ENCODE measurements at places on chromosomes 4 and X. TPM values are rescaled to one million over a fixed set of nuclear protein-coding genes. Genes with fewer than 3 reads are reported as not detected.
A peak's percentile ranks its signal among the peaks of the same experiment; 100 is the strongest.

EXOC1L gene
- total RNA-seq = not detected

PCDH10 gene
- 111 TPM for total RNA-seq

XG gene
- total RNA-seq = 0.35 TPM

RAI2 gene
- total RNA-seq = 4.8 TPM

TLR7 gene
- total RNA-seq = not detected

MAGEC2 gene
- total RNA-seq = not detected

GUCY1B1 gene
- total RNA-seq = 3.4 TPM

GRCh38 chrX:155086202-155086840, 15.0 kb downstream of the BRCC3 start:
- DNase-seq = peak; percentile 85
- H3K27me3 ChIP-seq = no peaks in the 10 kb centered on the region
- H3K27ac ChIP-seq = no peak overlapping the region
- H3K4me1 ChIP-seq = no peaks in the 10 kb centered on the region
- H3K36me3 ChIP-seq = peaks cover 23% of the 10 kb centered on the region

- no peaks in the 10 kb centered on the region for H3K4me1 ChIP-seq
- H3K27ac ChIP-seq = no peak overlapping the region
- DNase-seq = no peak
These were observed 73.2 kb downstream of the PAK3 start for GRCh38 chrX:111169141-111169540.

DNA sequence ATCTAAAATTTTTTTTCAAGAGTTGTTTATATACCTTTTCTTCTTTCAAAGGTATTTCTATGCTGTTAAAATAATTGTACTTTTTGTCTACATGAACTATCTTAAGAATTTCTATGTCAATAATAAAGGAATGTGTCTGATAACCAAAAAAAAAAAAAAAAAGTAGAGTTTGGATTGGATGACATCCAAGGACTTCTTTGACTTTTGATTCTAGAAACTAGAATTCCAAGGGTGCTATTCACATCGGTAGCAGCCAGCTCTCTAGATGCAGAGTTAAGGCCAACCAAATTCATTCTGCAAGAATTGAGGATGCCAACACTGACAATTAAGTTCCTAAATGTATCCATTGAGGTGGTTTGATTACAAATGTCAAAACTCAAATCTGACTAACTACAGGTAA, 42.0 kb upstream of the PRKG2 start:
- H3K4me3 ChIP-seq = no peak overlapping the region
- H3K4me1 ChIP-seq = no peaks in the 10 kb centered on the region
- H3K27me3 ChIP-seq = no peaks in the 10 kb centered on the region
- DNase-seq = no peak

GRCh38 chrX:155874571-155875244, 6.4 kb upstream of the VAMP7 start:
- H3K27ac ChIP-seq = no peak overlapping the region
- no peak overlapping the region for H3K4me3 ChIP-seq
- no peaks in the 10 kb centered on the region for H3K36me3 ChIP-seq
- DNase-seq = no peak
- H3K27me3 ChIP-seq = no peaks in the 10 kb centered on the region

GRCh38 chrX:123731258-123731986, 1.4 kb downstream of the THOC2 start:
- H3K4me1 ChIP-seq = no peaks in the 10 kb centered on the region
- DNase-seq = no peak
- no peak overlapping the region for H3K27ac ChIP-seq
- no peaks in the 10 kb centered on the region for H3K36me3 ChIP-seq
- H3K4me3 ChIP-seq = peak overlapping the region; percentile 93
- no peaks in the 10 kb centered on the region for H3K27me3 ChIP-seq

DNA sequence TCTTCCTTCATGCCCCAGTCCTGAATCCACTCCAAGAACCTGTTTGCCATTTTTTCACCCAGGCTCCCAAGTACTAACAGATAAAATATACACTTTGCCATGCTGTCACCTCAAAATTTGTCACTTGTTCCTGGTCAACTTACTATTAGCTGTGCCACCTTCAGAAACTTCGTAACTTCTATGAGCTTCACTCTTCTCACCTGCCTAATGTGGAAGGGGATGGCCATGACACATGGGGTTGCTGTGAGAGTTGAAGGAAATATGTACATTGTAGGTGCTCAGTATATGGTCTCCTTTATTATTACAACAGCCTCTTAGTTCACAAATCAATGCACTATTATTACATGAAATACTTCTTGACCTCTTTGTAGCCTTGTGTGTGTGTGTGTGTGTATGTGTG, 10.4 kb downstream of the TMSB4X start:
- no peaks in the 10 kb centered on the region for H3K4me1 ChIP-seq
- no peaks in the 10 kb centered on the region for H3K36me3 ChIP-seq
- no peak for DNase-seq
- H3K27ac ChIP-seq = no peak overlapping the region
- H3K4me3 ChIP-seq = no peak overlapping the region

DNA sequence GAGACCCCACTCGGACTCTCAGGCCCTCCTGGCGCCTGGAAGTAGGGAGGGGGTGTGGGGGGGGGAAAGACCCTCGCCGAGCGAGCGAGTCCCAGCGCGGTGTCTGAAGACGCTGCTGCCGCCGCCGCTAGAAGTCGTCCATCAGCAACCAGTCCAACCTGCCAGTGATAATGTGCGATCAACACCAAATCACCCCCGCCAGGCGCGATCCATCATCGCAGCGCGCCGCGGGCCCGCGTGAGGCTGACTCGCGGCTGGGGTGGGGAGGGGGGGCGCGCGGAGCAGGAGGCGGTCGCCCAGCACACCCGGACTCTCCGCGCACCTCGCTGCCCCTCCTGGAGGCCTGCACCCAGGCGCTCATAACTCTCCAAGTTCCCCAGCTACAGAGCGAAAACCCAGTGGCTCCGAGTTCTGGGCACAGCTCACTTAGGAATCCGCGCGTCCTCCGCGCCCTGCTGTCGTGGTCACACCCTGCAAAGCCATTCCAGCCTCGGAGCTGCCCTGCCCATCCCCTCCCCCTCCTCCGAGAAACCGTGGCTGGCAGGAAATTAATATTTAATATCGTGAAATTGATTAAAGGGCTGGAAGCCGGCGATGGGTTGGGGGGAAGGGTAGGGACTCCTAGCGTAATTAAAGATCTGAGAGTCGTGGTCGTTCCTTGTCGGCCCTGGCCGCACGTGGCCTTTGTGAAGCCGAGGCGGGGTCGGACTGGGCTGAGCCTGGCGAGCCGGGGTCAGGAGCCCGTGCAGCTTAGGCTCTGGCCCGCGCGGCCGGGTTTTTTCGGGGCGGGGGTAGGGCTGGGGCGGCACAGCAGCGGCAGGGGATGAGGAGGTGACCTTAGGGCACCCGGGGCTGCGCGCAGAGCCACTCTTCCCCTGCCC, 58.1 kb upstream of the BCOR start:
- peak; percentile 84 for DNase-seq
- peak overlapping the region; percentile 76 for H3K4me3 ChIP-seq
- no peaks in the 10 kb centered on the region for H3K4me1 ChIP-seq
- peaks cover 30% of the 10 kb centered on the region for H3K27me3 ChIP-seq
- H3K36me3 ChIP-seq = no peaks in the 10 kb centered on the region

GRCh38 chr4:52038103-52038912, at the start of gene SGCB:
TSS of gene SGCB (minus strand) at chr4:52038299. CDS start at chr4:52038259, 40 bp downstream.
- peak within 1 kb of the TSS; percentile 85 for H3K27ac ChIP-seq
- H3K4me1 ChIP-seq = peaks cover 6% of the 10 kb centered on the region
- peak within 1 kb of the TSS; percentile 97 for H3K4me3 ChIP-seq
- DNase-seq = peak; percentile 87

DNA sequence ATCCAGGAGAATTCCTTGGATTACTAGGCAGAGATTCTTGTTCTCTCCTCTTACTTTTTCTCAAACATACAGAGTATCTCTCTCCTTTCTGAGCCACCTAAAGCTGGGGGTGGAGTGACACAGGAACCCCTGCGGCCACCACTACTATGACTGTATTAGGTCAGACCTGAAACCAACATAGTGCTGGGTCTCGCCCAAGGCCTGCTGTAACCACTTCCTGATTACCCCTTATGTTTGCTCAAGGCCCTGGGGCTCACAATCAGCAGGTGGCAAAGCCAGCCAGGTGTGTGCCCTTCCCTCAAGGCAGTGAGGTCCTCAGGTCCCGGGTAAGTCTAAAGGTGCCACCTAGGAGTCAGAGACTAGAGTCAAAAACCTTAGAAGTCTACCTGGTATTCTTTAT, 166.4 kb downstream of the PARM1 start:
- no peaks in the 10 kb centered on the region for H3K36me3 ChIP-seq
- no peaks in the 10 kb centered on the region for H3K27me3 ChIP-seq
- H3K27ac ChIP-seq = no peak overlapping the region
- DNase-seq = no peak
- no peak overlapping the region for H3K4me3 ChIP-seq

DNA sequence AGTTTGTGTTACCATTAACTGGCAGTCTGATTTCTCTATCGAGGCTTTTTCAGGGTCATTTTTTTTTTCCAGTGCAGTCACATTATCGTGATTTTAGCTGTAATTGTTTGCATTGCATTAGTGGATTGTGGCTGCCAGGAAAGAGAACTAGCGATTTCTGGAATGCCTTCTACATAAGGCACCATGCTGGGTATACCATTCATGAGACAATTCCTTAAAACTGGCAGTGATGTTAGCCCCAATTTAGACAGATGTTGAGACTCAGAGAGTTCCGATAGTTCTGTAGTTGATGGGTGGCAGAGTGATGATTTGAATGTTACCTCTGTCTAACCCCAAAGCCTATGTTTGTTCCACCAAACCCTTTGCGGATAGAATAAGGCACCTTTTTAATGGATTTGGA, 175.4 kb upstream of the TENM3 start:
- no peaks in the 10 kb centered on the region for H3K36me3 ChIP-seq
- no peak overlapping the region for H3K27ac ChIP-seq
- H3K4me1 ChIP-seq = no peaks in the 10 kb centered on the region
- H3K4me3 ChIP-seq = no peak overlapping the region

GRCh38 chrX:130108647-130109428, 1.5 kb downstream of the ELF4 start:
- DNase-seq = peak; percentile 63
- no peaks in the 10 kb centered on the region for H3K4me1 ChIP-seq
- no peak overlapping the region for H3K27ac ChIP-seq
- peaks cover 30% of the 10 kb centered on the region for H3K27me3 ChIP-seq

DNA sequence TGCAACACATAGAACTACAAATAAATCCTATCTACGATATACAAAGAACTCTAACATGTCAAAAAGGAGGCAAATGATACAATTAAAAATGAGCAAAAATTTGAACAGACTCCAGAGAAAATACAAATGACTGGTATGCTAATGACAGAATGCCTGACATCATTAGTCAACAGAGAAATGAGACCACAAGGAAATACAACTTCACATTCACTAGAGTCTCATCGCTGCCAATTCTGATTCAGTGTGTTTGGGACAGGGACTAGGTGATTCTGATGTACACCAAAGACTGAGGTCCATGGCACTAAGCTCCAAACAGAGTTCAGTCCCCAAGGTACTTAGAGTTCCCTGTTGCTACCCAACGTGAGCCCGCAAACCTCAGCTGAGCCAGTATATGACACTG, 23.4 kb downstream of the SLC2A9 start:
- no peaks in the 10 kb centered on the region for H3K4me1 ChIP-seq
- H3K36me3 ChIP-seq = no peaks in the 10 kb centered on the region
- H3K4me3 ChIP-seq = no peak overlapping the region
- no peak overlapping the region for H3K27ac ChIP-seq
- no peak for DNase-seq
- no peaks in the 10 kb centered on the region for H3K27me3 ChIP-seq
